NCI-H1694 treated with DMSO at 0.1 percent for 48 hours (cell line): ENCODE measurements at places on chromosomes 11 and 22.

DNA sequence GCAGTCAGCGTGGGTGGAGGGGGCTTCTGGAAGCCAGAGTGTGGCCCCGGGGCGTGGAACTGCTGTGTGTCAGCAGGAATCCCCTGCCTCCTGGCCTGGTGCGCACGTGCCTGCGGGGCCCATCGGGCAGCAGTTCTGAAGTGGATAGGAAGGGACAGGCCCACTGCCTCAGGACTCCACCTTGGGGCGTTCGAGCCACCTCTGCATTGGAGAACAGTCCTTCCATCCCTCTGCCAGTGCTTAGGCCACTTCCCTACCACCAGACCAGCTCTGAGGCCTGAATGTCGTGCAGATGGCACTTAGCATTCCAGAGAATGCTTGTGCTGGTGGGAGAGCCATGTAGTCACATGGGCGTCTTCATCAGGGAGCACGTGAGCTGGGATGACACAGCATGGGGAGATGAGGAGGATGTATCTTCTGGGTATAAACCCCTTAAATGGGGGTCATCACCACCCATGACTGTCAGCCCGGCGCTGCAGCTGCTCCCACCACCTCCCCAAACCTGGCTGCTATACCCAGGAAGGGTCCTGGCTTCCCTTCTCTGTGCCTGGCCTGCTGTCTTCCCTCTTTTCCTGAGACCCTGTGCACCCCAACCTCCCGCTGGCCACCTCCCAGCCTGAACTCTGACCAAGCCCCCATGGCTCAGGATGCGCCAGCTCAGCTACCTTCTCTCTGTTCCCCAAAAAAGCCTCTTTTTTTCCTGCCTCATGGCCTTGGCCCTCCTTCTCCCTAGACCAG is 9.7 kb downstream of the INCENP start:
- no peak for DNase-seq

DNA sequence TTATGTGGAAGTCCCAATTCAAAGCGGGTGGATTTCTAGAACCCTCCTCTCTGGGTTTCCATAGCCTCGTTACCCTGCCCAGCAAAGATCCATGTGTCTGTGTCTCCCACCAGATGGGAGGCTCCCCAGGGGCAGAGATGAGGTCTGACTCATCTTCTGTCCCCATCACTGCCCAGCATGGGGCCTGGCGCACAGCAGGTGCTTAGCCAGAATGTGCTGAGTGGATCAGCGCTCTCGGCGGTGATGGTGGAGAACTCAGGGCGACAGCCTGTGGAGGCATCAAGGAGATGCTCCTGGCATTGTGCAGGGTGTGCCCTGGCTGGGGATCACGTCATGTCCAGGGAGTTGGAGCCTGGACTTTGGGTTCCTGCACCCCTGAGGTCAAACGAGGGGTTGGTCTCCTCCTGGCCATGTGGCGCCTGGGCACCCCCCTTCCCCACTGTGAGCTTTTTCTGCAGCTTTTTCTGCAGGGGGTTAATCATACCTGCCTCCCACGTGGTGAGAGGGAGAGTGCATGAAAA is 46.1 kb upstream of the RFPL3 start:
- DNase-seq = no peak

GRCh38 chr11:116981266-116981885 is 116.9 kb downstream of the SIK3 start:
- no peak for DNase-seq

DNA sequence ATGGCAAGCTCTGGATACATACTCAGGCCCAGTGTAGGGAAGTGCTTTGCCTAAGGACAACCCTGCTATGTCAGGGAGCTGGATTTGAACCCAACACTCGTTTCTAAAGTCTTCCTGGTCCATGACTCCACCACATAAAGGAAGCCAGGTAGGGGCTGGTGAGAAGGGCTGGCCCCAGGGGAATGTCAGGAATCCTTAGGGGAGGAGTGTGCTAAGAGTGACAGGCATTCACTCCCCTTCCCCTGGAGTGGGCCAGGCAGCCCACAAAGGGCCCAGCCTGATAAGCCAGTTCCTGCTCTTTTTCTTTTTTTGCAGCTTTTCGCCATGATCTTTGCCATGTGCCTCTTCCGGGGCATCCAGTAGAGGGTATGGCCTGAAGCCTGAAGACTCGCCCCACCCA is 21.9 kb downstream of the TP53I11 start:
- no peak for DNase-seq

DNA sequence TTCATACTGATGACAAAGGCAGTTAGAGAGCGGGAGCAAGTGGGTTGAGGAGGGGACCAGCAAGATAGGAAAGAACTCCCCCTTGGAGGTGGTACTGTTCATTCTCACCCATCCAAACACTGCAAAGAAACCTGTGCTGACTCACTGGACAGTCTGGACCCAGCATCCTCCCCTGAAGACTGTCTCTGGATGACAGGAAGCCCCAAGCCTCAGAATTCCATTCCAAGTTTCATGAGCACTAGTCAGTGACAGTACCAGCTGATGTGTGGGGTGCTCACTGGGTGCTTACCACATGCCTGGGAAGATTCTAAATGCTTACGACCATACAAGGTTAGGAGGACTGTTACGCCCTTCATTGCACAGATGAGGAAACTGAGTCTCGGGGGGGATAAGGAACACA is 160.9 kb downstream of the IGLL1 start:
- DNase-seq = no peak

DNA sequence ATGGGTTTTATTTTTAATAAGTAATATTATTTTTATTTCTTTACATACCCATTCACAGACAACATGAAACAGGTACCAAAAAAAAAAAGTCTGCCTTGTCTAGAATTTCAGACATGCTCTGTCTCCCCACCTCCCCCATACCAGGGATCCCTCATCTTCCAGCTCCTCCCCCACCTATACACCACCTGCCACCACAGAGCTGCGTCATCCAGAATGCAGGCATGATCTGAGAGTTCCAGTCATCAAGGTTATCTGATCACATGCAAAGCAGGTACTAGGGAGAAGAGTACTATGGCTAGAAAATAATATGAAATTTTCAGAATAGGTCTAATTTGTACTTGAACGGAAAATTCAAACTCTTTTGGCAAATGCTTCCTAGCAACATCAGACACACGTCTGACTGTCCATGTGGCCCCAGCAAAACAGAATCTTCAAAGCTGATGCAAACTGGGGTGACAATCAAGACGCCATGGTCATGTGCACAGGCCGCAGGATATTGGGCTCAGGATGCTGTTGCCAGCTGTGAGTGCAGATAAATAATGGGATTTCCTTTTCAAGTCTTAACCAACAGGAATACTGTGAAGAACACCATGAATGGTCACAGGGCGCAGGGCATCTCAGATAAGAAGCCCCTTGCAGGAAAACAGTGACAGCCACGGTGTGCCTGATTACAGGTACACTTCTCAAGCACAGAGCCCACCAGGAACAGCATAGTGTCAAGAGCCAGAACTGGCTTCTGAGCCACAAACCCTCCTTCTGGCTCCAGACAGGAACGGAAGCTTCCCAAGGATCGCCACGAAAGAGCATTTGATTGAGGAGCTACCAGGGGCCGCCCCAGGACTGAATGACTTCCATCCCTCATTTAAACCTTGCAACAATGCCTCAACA is 169.5 kb downstream of the EFCAB6 start:
- no peak for DNase-seq

- DNase-seq = peak; percentile 87
Observed at GRCh38 chr11:63537293-63538101, 889 bp downstream of the PLAAT4 start.

GRCh38 chr22:48096851-48097665 is 1334.6 kb downstream of the TBC1D22A start:
- no peak for DNase-seq

DNA sequence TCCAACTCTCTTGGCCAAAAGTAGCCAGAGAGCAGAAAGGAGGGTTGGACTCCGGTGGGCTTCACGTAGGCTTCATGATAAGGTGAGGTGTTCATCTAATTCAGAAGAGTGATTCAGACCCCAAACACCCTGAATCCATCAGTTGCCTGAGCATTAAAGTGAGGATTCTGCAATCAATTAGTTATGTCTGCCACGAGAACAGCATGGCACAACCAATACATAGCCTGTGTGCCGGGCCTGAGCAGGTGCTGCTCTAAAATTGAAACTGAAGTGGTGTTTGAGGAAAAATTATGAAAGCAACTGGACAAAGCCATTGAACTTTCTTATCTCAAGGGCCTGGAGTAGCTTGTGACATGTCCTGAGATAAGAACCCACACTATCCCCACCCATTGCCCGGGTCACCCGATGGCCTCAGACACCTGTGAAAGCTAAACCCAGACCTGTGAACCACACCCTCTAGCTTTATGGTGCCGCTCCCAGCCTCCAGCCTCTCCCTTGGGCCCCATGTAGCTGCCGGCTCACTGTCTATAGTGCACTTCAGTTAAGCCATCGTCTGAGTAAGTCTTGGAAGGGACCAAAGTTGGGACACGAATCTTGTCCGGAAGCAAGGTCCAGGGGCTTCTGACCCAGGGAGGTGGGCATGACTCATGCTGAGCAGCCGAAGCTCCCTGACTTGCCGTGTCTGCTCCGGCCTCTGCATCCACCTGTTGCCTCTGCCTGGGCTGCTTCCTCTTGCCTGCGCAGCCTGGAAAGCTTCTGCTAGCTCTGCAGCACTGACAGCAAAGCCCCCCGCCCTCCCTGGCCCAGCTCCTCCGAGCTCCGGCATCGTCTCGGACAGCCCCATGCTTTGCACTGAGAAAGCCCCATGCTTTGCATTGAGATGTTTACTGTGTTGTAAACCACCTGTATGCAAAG is 5.7 kb upstream of the MYEOV start:
- DNase-seq = no peak

GRCh38 chr22:22755778-22756100 is 111.3 kb downstream of the GGTLC2 start:
- DNase-seq = no peak

DNA sequence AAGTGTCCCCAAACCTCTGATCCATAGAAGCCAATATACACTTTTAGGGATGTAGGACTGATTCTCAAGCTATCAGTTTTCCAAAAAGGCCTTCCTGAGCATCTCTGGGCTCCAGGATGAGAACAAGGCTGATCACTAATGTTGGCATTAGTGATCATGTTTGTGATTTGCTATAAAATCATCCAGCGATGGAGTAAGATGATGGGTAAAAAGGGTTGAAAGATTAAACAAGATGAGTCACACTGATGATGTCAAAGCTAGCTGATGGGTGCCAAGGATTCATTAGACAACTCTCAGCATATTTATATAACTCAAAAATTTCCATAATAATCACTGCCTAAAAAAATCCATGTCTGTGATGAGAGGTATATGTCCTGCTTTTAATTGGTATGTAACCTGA is 42.8 kb downstream of the ZNF280B start:
- no peak for DNase-seq

DNA sequence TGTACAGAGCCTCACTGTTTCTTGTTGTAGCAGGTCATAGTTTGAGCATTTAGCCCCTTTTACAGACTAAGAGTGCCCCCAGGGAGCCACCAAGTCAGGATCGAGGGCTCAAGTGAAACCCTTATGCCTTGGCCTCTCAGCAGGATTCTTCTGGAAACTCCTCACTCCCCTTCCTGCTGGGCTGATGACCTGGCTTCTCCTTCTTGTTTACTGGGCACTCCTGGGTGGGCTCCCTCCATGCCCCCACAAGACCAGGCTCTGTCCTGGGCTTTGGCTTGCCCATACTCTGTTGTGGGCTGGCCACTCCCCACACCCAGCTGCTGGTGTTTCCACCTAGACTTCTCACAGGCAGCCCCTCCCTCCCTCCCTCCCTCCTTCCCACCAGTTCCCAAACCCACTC is 69.6 kb downstream of the MED15 start:
- DNase-seq = no peak
